ENCODE measurements at places on chromosomes 6 and 20.

- no peak for DNase-seq
Measured at GRCh38 chr6:21023210-21023609, 489.0 kb downstream of the CDKAL1 start.

- no peak for DNase-seq
Measured at GRCh38 chr20:43459022-43459942, 1.6 kb downstream of the SRSF6 start.

- no peak for DNase-seq
Measured at GRCh38 chr6:45001663-45002062, 326.5 kb upstream of the RUNX2 start.

- DNase-seq, result no peak
Measured at GRCh38 chr6:77466055-77466450, 2.8 kb upstream of the HTR1B start.

GRCh38 chr20:61874421-61875068 lies 191.1 kb downstream of the TAF4 start:
- DNase-seq, result no peak

DNA sequence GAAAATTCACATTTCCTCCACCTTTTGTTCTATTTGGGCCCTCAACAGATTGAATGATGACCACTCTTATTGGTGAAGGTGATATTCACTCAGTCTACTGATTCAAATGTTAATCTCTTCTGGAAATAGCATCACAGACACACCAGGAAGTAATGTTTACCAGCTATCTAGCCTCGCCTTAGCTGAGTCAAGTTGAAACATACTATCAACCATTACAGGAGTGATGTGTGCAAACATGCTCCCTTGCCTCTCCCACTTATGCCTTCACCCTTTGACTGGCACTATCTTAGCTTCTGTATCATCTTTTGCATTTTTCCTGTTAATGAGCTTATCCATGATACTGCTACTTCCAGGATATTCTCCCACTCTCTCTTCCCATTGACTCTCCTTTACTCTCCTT lies 191.9 kb downstream of the CENPW start:
- no peak for DNase-seq

GRCh38 chr6:147468634-147469033 lies 39.9 kb upstream of the SAMD5 start:
- DNase-seq, result no peak

DNA sequence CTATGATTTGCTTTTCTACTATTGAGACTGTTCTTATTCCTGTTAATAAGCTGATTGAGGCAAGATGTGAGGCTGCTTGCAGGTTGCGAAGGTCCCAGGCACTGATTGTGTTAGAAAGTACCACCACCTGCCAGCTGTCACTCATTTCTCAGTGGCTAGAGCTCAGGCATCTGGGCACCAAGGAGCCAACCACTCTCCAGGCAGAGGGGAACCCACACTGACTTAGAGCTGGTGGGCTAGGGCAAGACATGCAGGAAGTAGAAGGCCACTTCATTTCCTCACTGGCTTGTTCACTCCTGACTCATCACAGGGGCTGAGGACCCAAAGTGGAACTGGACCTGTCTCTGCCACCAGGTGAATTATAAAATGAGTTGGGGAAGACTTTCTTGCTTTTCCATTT lies 7.8 kb upstream of the DLL1 start:
- no peak for DNase-seq

DNA sequence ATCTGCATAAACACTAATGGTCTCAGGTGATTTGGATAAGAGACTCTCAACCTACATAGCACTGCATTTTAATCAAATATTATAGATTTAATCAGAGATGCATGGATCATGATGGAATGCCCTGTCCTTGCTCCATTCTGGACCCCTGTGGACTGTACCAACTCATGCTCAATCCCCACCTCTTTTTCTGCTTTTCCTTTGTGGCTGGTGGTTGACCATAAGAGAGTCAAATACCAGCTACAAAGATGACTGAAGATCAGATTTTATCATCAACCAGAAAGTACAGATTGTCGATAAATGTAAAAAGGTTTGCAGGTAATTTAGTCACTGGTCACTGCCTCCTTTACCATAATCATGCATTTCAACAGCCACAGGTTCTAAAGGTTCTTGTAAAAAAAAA lies 116.2 kb downstream of the ME1 start:
- DNase-seq, result no peak

DNA sequence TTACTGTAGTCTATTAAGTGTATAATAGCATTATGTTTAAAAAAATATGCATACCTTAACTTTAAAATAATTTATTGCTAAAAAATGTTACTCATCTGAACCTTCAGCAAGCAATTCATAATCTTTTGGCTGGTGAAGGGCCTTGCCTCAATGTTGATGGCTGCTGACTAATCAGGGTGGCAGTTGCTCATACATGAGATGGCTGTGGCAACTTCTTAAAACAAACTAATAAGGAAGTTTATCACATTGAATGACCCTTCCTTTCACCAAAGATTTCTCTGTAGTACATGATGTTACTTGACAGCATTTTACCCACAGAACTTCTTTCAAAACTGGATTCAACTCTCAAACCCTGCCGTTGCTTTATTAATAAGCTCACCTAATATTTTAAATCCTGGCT lies 84.0 kb downstream of the TASP1 start:
- DNase-seq, result no peak

DNA sequence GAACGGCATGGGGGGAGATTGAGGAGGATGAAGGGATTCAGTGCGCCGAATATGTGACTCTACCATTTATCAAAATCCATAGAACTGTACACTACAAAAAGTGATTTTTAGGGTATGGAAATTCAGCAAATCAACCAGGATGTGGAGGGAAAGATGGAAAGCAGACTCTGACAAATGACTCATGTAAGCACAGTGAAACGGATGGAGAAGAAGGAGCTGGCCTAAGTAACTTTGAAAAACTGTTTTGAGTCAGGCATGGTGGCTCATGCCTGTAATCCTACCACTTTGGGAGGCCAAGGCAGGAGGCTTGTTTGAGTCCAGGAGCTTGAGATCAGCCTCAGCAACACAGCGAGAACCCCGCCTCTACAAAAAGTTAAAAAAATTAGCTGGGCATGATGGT lies 39.2 kb downstream of the MUC22 start:
- no peak for DNase-seq

DNA sequence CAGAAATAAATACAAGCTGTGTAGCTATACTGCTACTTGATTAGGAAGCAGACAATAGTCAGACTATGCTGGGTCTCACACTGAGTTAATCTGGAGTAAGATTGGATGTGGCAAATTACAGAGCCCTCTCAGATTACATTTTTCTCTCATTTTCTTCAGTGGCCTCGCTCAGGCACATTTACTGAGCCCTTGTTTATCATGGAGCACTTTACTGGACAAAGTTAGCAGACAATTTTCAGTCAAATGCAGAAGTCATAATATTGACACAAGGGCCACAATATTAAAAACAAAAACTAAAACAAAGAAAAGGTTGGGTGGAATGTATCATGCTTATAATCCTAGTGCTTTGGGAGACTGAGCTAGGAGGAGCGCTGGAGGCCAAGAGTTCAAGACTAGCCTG lies 95.0 kb upstream of the MAP3K7 start:
- no peak for DNase-seq

GRCh38 chr20:64176551-64176950 lies 12.3 kb downstream of the MYT1 start:
- no peak for DNase-seq

DNA sequence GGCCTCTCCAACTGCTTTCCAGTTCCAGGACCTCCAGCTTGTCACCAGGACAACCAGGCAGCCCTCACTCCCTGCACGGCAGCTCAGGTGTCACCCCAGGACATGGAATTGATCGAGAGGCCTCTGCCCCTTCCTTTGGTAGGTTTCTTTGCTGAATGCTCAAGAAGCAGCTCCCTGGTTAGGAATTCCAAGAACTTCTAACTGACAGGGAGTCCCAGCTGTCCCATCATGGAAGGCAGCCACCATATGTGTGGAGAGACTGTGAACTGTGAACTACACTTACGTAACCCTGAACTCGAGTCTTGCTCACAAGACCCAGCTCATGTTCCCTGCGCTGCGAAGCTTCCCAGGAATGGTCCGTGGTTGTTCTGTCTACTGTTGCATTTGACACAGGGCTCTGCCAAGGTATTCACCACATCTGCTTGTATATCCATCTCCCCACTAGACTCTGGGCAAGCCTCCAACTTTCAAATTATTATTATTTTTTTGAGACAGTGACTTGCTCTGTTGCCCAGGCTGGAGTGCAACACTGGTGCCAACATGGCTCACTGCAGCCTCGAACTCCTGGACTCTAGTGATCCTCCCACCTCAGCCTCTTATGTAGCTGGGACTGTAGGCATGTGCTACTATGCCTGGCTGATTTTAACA lies 35.7 kb downstream of the MGME1 start:
- no peak for DNase-seq
